ENCODE measurements at places on chromosomes 11 and 22. TPM values are rescaled to one million over a fixed set of nuclear protein-coding genes. Genes with fewer than 3 reads are reported as not detected.
A peak's percentile ranks its signal among the peaks of the same experiment; 100 is the strongest.

OR6T1 gene
- not detected for total RNA-seq

DNAJB7 gene
- not detected for total RNA-seq

GRCh38 chr11:88695689-88696414, 358.3 kb upstream of the CTSC start:
- no peak for DNase-seq

DNA sequence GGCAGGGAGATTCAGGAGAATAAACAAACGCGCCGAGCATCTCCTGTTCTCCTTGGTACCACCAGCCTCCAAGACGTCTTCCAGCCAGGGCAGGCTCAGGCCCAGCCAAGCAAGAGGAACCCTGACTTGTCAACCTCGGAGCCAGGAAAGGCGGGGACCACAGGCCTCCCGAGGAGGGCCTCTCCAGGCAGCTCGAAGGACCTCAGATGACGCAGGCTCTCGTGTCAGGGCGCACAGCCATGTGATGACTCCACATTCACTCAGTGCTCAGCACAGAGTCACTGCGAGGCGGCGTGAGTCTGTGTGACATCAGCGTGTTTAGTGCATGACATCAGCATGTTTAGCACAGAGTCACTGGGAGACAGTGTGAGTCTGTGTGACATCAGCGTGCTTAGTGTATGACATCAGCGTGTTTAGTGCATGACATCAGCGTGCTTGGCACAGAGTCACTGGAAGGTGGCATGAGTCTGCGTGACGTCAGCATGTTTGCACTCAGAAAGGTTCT, 241.4 kb downstream of the BRD1 start:
- DNase-seq = no peak

DNA sequence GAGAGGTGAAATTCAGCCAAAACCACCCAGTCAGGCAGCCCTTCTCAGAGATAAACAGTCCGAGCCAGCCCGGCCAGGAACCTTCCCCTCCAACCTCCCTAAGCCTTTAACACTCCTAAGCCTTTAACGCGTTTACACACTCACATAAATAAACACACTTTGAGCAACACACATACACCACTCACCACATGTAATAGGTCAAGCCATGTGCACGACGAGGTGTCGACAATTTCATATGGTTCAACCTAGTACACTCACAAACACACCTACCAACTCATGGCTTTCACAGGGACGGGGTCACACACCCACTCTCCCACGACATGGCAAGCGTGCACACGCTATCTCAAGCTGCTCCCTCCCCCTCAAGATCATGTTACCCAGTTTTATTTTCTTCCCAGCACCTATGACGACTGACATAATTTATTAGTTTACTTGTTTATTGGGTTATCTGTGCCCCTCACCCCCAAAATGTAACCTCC, 15.5 kb downstream of the SLC43A1 start:
- DNase-seq = no peak

RCOR2 gene
- total RNA-seq = not detected

DNA sequence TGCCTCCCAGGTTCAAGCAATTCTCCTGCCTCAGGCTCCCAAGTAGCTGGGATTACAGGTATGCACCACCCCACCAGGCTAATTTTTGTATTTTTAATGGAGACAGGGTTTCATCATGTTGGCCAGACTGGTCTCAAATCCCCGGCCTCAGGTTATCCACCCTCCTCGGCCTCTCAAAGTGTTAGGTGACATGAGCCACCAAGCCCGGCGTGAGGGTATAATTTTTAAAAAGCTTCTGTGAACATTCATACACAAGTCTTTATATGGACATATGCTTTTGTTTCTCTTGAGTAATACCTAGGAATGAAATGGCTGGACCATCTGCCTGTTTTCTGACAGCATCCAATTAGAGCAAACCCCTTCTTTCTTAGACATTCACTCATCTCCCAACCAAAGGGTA, 14.3 kb upstream of the NAALAD2 start:
- DNase-seq = no peak

DNA sequence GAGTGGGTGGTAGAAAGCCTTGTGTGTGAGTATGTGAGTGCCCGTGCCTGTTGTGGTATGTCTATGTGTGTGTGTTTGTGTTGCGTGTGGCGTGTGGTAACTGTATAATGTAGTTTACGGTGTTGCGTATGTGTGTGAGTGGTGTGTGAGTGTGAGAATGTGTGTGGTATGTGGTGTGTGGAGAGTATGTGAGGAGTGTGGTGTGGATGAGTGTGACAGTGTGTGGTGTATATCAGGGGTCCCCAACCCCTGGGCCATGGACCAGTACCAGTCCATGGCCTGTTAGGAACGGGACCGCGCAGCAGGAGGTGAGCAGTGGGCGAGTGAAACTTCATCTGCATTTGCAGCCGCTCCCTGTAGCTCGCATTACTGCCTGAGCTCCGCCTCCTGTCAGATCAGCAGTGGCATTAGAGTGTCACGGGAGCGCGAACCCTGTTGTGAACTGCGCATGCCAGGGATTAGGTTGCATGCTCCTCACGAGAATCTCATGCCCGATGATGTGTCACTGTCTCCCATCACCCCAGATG, 5.7 kb downstream of the UPK3A start:
- no peak for DNase-seq

- DNase-seq = no peak
Observed at GRCh38 chr11:27263046-27263445, 100.0 kb downstream of the CCDC34 start.

KRTAP5-6 gene
- total RNA-seq = not detected

DNA sequence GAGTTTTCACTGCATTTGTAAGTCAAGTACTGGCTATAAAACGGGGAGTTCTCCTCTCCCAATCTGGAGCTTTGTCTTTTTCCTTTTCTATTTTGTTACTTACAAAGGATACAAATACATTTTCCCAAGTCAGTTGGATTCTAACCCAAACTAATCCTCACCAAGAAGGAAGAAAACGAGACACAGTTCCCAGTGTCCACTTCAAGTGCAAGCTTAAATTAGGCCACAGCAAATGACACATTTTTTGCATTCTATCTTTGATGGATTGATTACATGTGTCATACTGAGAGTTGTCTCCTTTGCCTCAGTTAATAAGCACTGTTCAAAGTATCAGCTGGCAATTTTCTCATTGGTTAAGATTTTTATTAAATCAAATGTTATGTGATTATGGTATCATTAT, 296.7 kb upstream of the ANO5 start:
- no peak for DNase-seq

DNA sequence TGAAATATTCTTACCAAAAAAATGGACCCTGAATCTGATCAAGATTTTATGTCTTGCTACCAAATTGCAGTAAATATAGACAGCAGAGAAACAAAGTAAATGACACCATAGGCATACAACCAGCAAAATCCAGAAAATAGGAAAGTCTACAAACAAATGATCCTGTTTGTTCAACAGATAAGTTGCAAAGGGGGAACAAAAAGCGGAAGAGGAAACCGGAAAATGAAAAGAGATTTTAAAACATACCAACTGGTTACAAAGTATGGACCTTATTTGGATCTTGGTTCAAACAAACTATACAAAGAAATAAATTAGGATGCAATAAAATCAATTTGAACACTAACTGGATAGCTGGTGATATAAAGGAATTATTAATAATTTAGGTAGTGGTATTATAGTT, 92.0 kb downstream of the TMPRSS5 start:
- no peak for DNase-seq

HMGXB4 gene
- 32.5 TPM for total RNA-seq

DNA sequence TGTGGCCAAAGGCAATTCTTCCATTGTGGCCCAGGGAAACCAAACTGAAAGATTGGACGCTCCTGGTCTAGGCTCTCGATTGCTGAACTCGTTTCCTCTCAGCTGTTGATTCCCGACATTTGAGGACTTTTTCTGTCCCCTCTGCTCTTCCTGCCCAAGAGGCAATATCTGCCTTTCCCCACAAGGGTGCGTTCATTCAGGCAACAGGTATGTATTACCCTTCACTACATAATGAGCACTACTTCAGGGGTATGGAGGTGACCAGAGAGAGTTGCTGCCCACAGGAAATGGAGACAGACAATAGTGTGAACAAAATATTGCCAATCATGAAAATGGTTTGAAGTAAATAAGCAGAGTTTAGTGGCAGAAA, 8.2 kb downstream of the PTH start:
- no peak for DNase-seq

DNA sequence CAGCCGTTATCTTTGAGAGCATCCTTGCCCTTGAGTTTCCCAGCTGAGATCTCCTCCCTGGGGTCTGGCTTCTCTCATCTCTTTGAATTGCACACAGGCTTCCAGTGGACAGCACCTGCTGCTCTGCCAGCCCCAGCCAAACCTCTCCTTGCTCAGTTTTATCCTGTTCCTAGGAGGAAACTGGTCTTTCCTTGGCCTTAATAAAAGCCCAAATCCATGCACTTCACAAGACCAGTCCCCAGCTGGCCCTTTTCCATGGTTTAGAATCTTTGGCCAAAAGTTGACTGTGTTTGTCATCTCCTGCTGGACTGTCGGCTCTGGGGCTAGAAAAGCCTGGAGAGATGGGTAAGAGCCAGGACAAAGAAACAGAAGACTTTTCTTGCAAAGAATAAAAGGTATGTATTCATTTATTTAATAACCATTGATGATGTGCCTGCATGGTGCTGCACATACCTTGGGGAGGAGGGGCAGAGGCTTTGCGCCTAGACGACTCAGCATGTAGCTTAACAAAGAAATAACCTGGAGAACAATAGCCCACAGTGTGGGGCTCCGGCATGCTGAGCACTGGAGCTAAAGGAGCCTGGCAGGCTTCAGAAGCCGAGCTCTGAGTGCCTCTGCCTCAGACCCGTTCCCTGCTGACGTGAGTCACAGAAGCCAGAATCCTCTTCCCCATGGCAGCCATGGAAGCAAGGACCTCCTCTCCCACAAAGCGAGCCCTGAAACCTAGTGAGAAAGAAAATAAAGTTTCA, 319.3 kb upstream of the B3GAT1 start:
- DNase-seq = no peak

CSF2RB gene
- 3.0 TPM for total RNA-seq

- DNase-seq = no peak
Observed at GRCh38 chr22:21946262-21946925, 6.3 kb downstream of the PPM1F start.

GAS2 gene
- 1.2 TPM for total RNA-seq

- DNase-seq = peak; percentile 41
Observed at GRCh38 chr11:108199446-108200321, 22.8 kb downstream of the NPAT start.

GRCh38 chr11:13216019-13216710, 61.4 kb upstream of the BMAL1 start:
- DNase-seq = peak; percentile 44

PRR5L gene
- total RNA-seq = 30.2 TPM

DNA sequence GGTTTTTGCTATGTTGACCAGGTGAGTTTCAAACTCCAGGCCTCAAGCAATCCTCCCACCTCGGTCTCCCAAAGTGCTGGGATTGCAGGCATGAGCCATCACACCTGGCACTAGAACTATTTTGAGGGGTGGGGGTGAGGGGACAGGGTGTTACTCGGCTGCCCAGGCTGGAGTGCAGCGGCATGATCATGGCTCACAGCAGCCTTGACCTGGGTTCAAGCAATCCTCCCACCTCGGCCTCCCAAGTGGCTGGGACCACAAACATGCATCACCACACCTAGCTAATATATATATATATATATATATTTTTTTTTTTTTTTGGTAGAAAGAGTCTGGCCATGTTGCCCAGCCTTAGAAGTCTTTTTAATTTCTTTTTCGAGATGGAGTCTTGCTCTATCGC, 17.1 kb upstream of the IFITM3 start:
- no peak for DNase-seq

DNA sequence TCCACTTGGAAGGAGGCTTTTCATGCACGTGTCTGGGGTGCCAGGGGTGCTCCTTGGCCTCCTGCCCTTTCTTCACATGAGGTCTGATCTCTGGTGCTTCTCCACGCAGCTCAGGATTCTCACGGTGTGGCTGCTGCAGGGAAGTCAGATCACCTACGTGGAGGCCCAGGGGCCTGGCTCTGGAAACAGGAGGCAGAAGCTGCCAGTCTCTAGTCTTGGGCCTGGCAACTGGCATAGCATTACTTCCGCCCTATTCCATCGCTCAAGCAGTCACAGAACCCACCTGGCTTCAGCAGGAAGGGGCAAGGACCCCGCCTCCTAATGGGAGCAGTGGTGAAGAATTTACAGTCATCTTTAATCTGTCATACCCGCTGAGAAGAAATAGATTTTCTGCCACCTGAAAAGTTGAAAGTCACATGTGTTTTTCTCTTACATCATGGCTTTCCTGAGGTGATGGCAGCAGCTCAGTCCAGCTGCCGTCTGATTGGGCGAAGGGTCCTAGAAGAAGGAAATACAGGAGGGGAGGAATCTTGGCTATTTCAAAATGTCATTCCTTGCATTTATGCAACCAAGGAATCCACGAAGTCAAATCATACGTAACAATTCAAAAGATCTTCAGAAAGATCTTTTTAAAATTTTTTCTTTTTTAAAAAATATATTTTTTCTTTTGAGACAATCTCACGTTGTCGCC, 50.1 kb upstream of the DKK3 start:
- no peak for DNase-seq

Data from activated CD4-positive, alpha-beta memory T cell treated with anti-CD3 and anti-CD28 coated beads, Interleukin-2, amount 10 ng/mL, durations not matched to agents 7 days and 5 days (primary cell).